ENCODE measurements at places on chromosomes 12 and 14.

- no peak for DNase-seq
Observed at GRCh38 chr14:36656687-36657398, 4.8 kb upstream of the PAX9 start.

DNA sequence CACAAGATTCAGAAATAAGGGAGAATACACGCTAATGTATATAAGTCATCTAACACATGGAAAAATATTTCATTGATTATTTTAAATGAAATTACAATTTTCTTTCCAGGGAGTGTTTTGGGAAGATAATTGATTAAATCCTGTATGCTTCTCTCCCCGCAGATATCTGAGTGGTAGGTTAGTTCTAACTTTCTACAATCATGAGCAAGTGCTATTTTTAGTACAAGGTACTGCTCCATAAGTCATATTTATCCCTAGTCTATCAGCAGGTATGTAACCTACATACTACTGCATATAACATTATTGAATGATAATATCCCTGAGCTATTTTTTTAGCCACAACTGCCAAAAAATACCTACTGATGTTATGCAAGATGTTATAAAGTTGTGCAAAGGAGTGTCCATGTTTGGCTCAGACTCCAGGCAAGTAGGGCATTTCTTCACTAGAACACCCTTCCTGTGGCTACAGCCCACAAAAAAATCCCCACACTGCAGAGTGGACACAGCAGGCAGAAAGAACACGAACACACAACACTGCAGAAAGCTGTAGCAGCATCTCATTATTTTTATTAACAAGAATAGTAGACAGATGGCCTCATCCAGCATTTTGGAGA is 87.0 kb downstream of the SEC23A start:
- no peak for DNase-seq

DNA sequence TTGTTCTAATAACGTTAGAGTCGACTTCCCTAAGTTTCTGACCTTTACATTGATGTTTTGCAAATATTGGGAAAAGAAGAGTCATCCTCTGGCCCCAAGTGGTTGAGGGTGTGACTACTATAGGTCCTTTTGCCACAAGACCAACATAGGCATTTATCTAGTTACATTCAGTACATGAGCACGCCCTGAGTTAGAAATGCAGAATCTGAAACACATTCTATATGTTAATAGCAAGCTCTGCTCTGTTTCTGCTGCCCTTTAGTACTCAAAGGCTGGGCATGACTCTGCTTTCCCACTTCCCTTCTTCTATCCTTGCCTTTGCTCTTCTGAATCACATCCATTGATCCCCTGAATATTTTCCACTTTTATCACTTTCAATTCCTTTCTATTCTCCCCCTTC is 115.1 kb upstream of the PTPRB start:
- DNase-seq: no peak

- DNase-seq: no peak
Observed at GRCh38 chr12:104652358-104652757, 195.6 kb downstream of the CHST11 start.

Measured in stimulated activated CD4-positive, alpha-beta T cell treated with anti-CD3 and anti-CD28 coated beads, Interleukin-1b, Interleukin-23, amount 100 ng/mL, for 24 hours (primary cell).